ENCODE measurements at places on chromosomes 1 and 21. TPM values are rescaled to one million over a fixed set of nuclear protein-coding genes. Genes with fewer than 3 reads are reported as not detected.

Gene DMBX1
- total RNA-seq = not detected

Gene MEX3A
- 12.7 TPM for total RNA-seq

Gene AIRE
- total RNA-seq = not detected

Gene TRAF3IP3
- not detected for total RNA-seq

Gene BARHL2
- not detected for total RNA-seq

Gene PDIK1L
- total RNA-seq = 6.2 TPM

Gene AIM2
- total RNA-seq = not detected

Gene MRPL55
- 75.6 TPM for total RNA-seq

Gene COA7
- 23.8 TPM for total RNA-seq

Gene AGMAT
- total RNA-seq = 0.82 TPM

Gene NTRK1
- not detected for total RNA-seq

Gene ADAM30
- not detected for total RNA-seq

DNA sequence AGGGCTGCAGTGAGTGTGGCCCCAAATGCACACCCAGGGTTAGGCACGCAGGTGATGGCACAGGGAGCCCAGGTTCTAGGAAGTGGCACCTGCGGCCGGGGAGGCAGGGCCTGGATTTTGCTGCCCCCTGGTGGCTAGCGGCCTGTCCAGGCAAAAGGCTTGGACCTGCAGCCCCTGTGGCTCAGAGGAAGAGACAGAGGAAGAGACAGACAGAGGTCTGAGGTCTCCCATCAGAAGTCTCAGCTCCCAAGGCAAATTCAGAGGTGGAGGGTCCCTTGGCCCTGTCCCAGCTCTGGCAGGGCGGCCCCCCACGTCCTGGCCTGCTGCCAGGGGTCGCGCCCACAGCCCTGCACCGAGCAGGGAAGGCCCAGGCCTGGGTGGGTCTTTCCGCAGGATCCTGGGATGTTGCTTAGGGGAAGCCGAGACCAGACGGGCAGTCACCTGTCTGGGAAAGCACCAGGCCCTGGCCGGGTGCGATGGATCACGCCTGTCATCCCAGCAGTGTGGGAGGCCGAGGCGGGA, 8.0 kb upstream of the TNFRSF14 start:
- no peak for DNase-seq

- no peak for DNase-seq
Observed at GRCh38 chr1:208807446-208808127, 563.4 kb upstream of the PLXNA2 start.

GRCh38 chr1:86481966-86482365, 13.2 kb downstream of the CLCA1 start:
- DNase-seq = no peak

- DNase-seq = no peak
Observed at GRCh38 chr21:44834951-44835646, 17.2 kb upstream of the SUMO3 start.

DNA sequence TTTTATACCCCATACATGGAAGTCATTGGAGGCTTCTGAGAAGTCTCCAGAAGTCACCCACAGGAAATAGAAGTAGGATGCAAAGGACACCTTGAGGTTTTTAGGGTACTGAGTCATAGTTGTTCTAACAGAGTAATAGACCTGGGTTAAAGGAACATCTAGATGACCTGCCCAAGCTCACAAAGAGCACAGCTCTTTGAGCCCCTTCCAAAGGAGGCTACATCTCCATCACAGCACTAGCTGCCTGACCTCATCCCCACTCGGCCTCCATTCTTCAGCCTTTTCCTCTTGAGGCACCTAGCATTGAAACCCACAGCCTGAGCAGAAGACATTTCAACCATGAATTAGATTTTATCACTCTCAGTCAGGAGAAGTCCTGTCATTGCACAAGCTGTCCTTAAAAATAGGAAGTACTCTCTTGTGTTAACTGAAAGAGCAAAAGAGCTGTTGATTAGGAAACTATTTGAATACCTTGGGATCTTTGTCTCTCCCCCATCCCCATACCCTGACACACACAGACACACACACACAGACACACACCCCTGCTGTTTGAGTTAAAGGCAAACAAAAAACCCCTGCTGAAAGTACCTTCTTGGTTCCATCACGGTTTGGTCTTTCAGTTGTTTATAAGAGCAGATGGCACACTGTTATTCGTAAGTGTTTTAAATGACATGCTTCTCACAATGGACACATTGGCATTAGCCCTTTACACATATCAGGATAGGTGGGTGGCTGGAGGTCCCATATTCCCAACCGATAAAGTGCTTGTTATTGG, 22.2 kb downstream of the MKNK1 start:
- no peak for DNase-seq

DNA sequence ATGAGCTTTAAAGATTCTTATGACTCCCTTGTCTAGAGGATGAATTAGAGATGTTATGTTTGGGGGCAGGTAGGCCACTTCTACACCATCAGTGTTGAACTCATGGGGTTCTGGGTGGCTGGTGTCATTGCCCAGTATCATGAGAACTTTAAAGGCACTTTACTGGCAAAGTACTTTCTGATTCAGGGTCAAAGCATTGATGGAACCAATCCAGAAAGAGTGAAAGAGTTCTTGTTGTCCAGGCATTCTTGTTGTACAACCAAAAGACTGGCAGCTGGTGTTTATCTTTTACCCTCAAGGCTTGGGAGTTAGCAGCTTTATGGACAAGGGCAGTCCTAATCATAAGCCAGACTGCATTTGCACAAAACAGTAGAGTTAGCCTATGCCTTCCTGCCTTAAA, 673.0 kb downstream of the USP25 start:
- no peak for DNase-seq

- DNase-seq = no peak
Observed at GRCh38 chr1:51516649-51517158, 2.4 kb downstream of the EPS15 start.

- DNase-seq = no peak
Observed at GRCh38 chr1:71295350-71295749, 214.5 kb upstream of the ZRANB2 start.

DNA sequence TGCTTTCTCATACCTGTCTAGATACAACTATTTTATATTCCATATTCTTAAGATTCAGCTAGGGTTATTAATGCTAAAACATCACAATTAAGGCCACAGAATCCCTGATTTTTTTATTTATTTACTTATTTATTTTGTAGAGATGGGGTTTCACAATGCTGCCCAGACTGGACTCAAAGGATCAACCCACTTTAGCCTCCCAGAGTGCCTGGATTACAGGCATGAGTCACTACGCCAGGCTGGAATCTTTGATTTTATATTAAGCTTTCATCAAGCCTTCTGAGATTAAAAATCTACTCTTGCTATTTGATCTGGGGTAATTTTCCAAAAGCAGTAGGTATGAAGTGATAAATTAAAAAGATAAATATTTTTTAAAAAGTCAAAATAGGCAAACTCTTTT, 38.9 kb downstream of the MCOLN2 start:
- DNase-seq = no peak

GRCh38 chr21:17467392-17467791, 45.5 kb upstream of the CXADR start:
- no peak for DNase-seq

- DNase-seq = peak; percentile 41
Observed at GRCh38 chr21:43986544-43987451, 25.3 kb upstream of the TRAPPC10 start.

- DNase-seq = no peak
Observed at GRCh38 chr1:167705250-167705649, 16.5 kb upstream of the MPZL1 start.

DNA sequence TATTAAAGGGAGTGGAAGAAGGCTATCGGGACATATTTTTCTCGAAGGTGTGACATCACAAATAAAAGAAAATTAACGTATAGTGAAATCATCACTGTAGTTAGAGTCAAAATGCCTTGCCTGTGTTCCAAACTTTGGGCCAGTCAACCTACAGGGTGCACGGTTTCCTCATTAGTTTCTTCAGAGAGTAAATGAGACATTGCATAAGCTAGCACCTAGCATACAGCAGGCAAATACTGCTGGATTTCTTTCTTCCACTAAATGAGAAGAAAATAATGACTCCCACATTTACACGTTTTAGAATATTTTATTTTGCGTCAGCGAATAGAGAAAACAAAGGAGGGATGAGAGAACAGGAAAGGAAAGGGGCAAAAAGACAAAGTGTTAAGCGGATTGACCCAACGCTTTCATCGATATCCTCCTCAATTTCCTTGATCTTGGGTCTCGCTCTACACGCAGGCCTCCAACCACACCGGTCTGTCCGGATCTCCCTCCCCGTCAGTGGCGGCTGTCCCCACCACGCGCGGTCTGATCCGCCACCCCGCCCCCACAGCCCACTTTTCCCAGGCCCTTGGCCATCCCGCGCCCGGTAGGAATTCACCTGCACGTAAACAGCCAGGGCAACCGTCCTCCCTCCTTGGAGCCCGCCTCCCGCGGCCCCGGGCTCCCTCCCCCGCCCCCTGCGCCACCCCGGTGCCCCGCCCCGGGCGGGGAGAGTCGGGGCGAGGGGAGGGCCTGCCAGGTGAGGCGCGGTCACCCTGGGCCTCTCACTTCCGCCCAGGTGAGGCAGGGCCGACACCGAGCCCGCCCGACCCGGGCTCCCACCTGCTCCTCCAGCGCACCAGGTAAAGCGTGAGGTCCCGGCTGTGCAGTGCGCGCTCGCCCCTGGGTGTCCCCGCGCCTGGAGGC, at the start of gene PATJ:
Gene PATJ (plus strand): TSS at position 770 of the 909 bp plus-strand sequence. CDS start 20,413 bp downstream, outside the sequence.
- no peak for DNase-seq

DNA sequence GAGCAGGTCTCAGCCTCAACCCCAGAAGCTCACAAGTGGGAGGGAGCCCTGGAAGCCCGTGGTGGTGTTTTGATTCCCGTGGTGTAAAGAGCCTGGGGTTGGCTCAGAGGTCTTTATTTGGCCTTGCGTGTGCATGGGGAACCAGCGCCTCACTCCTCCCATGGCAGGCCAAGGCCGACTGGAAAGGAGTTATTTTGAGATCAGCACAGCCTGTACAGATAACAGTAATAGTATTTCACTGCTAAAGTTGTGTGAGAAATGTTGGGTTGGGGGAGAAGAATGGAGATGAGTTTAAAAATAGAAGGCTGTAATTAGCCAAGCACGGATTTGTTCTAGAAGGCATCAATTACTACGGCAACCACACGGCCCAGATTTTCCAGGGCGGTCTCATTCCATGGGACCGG, 186.5 kb downstream of the DYRK1A start:
- no peak for DNase-seq

DNA sequence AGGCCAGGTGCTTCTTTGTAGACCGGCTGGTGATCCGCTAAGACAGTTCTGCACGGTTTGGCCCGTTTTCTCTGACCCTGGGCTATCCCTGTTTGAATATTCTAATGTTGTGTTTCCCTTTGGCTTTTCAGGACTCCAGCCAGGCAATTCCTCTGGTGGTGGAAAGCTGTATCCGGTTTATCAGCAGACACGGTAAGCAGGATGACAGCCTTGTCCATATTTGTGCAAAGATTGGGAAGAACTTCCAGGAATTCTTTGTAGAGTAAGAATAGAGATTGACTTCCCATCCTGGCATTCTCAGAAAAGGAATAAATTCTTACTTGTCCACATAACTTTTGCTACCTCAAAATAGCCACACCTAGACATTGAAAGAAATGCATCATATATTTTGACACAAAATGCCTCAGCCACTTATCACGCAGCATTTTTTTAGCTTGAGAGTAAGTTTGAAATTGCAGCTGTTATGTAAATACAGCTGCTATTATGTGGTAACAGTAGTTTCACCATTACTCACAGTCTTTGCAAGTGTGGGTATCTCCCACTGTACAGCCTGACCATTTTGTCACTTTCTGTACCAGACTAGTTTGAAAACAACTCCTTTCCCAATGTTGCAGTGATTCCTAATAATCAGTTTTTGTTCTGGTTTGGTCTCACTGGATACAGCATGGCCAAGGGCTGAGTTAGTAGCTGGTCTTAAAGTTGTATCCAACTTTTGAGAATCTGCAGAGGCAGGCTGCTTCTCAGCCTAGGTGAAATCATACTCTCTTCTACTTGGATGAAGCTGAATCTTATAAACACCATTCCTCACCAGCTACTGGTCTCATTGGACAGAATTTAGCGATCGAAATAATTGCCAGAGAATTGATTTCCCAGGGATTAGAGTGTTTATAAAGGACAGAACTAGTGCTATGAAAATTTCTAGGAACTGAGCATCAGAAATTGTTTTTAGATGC, 40.0 kb upstream of the IKBKE start:
- DNase-seq = no peak

DNA sequence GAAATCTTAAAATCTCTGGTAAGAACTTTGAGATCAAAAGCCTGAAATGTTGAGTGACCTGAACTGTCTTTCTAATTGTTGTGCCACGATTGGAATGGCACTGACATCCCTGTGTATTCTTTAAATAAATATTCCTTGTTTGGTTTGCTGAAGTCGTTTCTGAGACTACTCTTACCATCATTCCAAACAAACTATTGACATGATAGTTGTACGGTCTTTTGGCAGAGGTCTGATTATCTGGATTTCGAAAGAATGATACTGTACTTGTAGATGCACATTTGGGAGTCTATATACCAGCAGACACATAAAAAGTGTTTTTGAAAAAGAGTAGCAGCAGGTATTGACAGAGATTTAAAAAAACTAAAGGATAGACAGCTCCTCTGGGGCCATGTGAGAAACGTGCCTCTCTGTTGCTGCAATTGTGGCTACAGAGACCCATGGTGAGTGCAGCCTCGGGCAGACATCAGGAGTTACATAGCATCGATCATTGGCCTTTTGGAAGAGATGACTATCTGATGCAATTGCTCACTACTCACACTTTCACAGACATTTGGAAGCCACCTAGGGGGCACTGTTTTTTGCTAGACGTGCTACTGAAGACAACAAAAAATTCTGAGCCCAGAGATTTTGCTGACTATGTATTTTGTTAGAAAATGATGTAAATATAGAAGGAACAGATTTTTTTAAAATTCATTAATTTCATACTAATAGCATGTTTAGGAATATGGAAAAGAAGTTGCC, 464.5 kb downstream of the KCNT2 start:
- no peak for DNase-seq

DNA sequence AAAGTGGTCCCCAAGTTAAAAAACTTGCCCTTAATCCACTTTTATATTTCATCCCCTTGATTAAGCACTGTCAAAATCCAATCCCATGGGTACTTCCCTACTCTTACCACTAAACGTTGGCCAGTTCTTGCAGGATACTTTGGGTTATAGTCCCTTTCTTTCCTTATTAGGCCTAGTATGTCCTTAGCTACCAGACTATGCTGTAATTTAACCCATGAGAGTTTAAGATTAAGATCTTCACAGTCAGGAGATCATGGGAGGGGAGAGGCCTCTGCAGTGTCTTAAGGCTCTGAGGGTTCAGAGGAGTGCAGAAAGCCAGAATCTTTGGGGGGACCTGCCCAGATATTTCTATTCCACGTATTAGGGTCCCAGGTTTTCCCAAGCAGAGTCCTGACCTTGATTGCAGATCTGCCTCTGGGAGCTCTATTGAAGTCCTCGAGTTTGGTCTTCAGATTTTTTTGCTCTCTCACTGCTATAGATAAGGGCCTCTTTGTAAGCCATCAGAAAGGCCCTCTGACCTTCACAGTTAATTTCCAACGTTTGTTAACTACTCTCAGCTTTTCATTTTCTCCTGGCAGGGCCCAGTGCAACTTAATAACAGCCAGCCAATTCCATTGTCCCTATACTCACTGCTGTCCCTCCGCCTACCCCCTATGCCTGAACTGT, 9.0 kb upstream of the CGN start:
- no peak for DNase-seq

GRCh38 chr1:82318921-82319320, 518.2 kb downstream of the ADGRL2 start:
- DNase-seq = no peak
